GM23248 (cell line): ENCODE measurements at places on chromosomes 3 and 15. TPM values are rescaled to one million over a fixed set of nuclear protein-coding genes. Genes with fewer than 3 reads are reported as not detected.

CLDN16 gene
- not detected in 2 replicates for polyA plus RNA-seq

WWTR1 gene
- 75.7 and 78.2 TPM in 2 replicates for polyA plus RNA-seq

CCDC39 gene
- not detected in 2 replicates for polyA plus RNA-seq

ACP3 gene
- polyA plus RNA-seq = 1.1 and 1.7 TPM in 2 replicates

PTH1R gene
- 0.37 and 0.60 TPM in 2 replicates for polyA plus RNA-seq

SHC4 gene
- polyA plus RNA-seq = 0.45 and 0.99 TPM in 2 replicates

COL6A5 gene
- polyA plus RNA-seq = not detected in 2 replicates

KCNAB1 gene
- 1.1 and 1.3 TPM in 2 replicates for polyA plus RNA-seq

LDHAL6B gene
- polyA plus RNA-seq = 0.10 and 0.25 TPM in 2 replicates
